Daoy (cell line): ENCODE measurements at places on chromosomes 13 and 19. TPM values are rescaled to one million over a fixed set of nuclear protein-coding genes. Genes with fewer than 3 reads are reported as not detected.

DNA sequence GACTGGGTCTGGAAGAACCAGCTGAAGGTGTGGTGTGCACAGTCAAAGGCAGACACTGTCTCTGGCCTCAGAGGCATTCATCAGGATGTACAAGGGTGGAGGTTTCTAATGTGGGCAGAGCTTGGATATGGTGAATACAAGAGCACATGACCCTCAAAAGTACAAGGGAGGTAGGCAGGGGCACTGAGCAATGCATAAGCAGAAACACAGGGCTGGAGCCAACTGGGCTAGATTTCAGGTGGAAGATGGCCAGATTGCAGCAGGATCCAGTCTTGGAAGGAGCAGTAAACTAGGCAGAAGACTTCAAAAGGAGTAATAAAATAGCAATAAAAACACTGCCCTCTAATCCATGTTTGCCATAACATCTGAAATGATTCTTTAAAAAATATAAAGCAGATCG, 417.1 kb downstream of the OLFM4 start:
- no peak for DNase-seq

Gene CYP4F22
- 0.46 and 0.89 TPM in 2 replicates for total RNA-seq

- DNase-seq = no peak
Measured at GRCh38 chr13:98878486-98879126, 99.3 kb downstream of the DOCK9 start.

Gene FPR1
- 0.74 and 2.9 TPM in 2 replicates for total RNA-seq

Gene APOE
- 0.86 and 1.6 TPM in 2 replicates for total RNA-seq

GRCh38 chr13:60689076-60689475, 292.1 kb downstream of the TDRD3 start:
- no peak for DNase-seq
